BJ (cell line): ENCODE measurements at places on chromosomes 5 and 9. TPM values are rescaled to one million over a fixed set of nuclear protein-coding genes. Genes with fewer than 3 reads are reported as not detected.

DNA sequence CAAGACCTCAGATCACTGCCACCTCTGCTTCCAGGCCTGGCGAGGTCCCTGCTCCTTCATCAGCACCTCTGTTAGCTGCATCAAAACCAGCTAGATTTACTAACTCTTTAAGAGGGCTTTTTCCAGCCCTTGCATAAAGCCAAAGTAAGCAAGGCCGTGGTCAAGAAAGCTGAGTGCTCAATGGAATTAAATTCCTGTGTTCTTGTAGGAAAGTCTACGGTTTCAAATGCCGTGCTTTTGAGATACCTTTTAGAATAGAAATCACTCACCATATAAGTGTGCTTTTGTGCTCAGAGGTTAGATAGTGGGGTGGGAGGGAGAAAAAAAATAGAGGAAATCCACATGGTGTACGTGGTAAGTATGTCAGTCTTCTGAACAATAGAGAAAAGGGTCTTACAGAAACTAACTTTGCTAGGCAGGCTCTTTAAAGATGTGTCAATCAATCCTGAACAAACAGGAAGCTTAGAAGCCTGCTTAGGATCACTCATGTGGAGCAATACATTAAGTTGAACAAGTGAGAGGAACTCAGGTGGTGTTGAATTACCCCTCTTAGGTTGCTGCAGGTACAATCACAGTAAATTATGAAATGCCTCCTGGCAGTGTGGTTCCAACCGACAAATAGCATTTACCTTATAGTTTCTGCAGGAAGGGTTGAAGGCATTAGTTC lies 79.7 kb downstream of the SEMA6A start:
- DNase-seq: no peak

DNA sequence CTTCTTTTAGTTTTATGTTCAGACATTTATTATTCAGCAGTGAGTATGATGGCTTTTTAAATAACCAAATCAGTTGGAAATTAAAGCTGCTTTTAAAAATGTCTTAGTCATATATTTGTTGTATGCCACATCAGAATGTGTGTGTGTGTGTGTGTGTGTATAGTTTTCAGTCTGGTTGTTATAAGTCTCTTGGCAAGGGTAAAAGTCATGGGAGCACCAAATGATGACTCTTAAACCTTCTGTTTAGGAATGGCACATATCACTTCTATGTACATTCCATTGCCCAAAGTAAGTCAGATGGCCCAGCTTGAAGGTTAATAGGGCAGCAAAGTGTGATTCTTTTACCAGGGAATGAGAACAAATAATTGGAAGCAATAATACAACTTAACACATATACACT lies 135.9 kb downstream of the RNF180 start:
- DNase-seq: no peak

DNA sequence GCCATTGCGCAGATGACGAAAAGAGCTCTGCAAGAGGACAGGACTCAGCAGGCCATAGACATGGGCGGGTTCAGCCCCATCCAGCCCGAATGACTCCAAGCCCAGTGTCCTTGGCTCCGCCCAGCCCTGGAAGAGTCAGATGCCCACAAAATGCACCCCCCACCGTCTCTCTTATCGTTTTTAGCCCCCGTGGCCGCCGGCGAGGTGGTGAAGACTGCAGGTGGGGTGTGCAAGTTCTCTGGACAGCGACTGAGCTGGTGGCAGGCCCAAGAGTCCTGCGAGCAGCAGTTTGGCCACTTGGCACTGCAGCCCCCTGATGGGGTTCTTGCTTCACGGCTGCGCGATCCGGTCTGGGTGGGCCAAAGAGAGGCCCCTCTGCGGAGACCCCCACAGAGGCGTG lies 2.1 kb downstream of the ADGRD2 start:
- no peak for DNase-seq

- no peak for DNase-seq
Observed at GRCh38 chr5:159206818-159207217, 2.5 kb downstream of the RNF145 start.

DNA sequence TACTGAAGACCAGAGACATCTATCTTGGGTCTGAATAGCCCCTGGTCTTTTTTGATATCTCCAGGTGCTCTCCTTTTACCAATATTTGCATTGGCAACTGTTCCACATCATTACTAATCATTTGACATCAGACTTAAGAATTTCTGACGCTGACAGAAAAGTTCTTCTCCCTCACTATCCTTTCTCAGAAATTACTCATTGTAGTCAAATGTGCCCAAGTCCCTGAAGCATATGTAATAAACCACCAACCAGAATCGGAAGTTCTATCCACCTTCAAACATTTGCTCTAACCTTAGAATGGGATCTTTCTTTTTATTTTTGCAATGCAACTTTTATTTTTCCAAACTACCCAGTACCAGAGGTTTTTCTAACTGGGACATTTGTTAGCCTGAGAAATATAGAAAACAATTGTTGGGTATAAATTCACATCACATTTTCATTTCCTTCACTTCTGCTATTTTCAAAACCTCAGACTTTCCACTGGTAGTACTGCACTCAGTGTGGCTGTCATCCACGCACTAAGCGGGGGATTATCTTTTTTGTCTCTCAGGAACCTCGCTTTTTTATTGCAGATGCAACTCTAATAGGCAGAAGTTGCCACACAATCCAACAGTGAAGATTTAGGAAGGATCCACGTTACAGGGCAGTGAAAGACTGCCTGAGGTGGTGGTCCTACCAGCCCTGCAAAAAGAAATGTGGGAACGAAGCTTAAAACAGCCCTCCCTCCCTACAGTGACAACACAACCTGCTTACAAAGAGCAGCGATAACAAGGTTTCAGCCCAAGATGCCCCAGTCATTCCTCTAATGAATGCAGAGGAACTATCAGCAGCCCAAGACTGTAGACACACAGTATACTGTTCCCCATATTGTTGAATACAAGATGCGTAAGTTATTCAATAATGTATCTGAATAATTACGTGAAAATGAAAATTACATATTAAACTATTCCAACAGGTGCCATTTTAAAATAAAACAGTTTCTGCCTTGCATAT lies 201.2 kb downstream of the EBF1 start:
- no peak for DNase-seq

DNA sequence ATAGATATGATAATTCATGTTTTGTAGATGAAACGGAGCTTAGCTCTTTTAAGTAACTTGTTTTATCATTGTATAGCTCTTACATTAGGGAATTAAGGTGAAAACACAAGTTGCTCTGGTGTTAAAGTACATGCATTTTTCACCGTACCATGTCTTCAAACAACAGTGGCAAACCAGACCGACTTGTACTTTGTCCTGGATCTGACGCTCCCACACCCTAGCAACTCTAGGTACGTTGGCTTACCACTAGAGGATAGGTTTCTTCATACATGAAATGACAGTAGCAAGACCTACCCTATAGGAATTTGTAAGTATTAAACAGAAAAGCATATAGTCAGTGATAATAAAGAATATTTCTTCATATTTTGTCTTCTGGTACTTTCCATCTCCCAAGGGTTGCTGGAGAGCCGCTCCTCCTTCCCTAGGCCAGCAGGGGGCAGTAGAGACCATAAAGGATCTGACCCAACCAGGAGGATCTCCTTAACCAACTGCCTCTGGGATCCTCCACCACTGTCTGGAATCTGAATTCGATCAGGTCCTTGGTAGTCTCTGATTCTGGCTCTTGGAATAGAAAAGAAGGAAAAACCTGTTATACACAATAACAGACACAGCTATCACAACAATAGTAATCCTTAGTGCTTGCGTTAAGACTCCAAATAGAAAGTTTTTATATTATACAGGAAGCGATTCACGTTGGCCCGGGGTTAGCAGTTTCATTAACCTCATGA lies 136.7 kb downstream of the CAVIN4 start:
- no peak for DNase-seq

DNA sequence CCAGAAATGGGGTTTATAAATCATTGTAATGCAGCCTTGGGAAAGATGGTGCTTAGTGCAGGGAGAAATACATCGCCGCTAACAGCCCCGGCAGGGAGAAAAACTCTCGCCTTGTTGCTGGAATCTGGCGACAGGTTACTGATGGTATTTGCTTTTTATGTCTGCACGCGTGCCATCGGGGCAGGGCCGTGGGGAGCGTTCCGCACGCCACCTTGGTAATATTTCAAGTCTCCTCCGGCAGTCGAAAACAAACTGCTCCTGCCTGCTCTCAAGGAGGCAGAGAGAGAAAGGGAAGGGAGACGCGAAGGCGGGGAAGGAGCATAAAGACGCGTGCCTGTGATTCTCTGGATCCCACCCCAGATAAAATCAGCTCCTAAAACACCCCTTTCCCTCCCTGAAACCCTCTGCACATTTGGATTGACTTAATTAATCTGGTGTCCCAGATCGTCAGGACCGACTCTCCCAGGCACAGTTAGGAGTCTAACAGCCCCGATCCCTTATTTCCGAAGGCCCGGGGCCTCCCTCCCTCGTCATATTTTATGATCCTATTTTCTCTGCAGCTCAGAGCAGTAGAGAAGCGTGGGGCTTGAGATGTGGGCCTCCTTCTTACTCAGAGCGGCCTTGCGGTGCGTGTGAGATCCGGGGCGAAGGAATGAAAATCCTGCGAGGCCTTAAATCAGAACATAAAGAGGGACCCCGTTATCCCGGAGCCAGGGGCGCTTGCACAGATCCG lies 47.7 kb downstream of the CFAP77 start:
- DNase-seq: no peak

- DNase-seq: no peak
Observed at GRCh38 chr9:95095641-95096355, 221.7 kb downstream of the FANCC start.

DNA sequence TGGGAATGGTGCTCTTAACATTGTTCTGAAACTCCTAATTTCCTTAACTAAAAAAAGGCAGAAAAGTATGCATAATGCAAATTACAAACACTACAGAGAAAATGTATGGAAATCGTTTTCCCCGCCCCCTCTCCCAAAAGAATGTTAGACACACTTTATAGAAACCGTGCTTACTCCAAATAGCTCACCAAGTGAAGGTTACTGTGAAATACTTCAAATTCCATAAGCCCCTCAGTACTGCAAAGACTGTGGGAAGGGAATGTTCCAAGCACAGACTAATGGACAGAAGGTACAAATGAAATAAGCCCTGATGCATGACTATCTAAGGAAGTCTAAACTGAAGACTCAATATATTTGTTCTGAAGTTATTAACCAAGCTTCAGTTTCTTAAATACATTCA lies 12.5 kb downstream of the MAPKAP1 start:
- DNase-seq: no peak

- no peak for DNase-seq
Observed at GRCh38 chr5:68745448-68745847, 348.4 kb upstream of the SLC30A5 start.

- DNase-seq: no peak
Observed at GRCh38 chr5:67921004-67921601, 294.5 kb upstream of the PIK3R1 start.

Gene HCN1
- polyA plus RNA-seq: 0.04 TPM in 1 of 2 replicates, not detected in the other

Gene CA9
- polyA plus RNA-seq: 0.13 and 0.32 TPM in 2 replicates

Gene BTNL8
- not detected in 2 replicates for polyA plus RNA-seq

Gene FAM221B
- polyA plus RNA-seq: not detected in 2 replicates

Gene RANBP3L
- polyA plus RNA-seq: not detected in 2 replicates

Gene SNCB
- not detected in 2 replicates for polyA plus RNA-seq

Gene LRRC14B
- not detected in 2 replicates for polyA plus RNA-seq
